Activated T-cell treated with anti-CD3 and anti-CD28 coated beads for 48 hours (primary cell): ENCODE measurements at places on chromosomes 6 and 20.

- no peak for DNase-seq
Observed at GRCh38 chr6:143676437-143677045, 1.2 kb upstream of the PHACTR2 start.

DNA sequence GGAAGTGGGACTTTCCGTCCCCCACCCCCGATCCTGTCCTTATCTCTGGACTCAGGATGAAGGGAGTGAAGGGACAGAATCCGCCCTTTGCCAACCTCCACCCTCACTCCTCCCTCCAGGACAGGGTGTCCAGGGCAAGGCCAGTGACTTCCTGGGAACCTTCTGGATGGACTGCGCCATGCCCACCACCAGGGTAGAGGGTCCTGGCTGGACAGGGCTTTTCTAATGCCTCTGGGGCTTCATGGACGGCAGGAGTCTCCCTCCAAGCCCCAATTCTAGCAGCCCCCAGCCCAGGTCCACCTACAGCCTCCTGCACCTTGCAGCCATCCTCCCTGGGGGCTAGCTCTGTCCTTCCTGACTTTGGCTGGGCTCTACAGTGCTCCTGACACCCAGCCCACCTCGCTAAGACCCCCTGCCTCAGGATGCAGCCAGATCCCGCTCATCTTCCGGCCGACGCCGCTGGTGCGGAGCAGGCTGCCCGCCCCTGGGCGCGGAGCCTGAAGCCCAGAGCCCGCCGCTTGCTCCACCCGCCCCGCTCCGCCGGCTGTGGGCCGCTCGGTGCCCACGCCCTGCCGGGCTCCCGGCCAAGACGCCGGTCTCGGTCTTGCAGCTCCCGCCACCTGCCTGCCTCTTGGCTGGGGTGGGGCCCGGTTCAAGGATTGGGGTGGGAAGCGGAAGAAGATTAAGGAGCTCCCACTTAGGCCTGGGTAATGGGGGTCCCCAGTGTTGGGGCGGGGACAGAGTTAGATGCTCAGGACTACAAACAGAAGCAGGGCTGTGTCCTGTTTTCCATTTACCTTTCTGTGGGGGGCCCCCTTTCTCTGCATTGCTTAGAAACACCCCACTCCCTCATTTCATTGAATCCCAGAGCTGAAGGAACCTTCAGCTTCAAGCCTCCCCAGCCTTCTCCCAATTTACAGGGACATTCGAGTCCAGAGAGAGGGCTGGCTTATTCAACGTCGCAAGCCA, 72.8 kb downstream of the MDGA1 start:
- DNase-seq, result no peak

- DNase-seq, result no peak
Observed at GRCh38 chr6:17985934-17986655, 1.3 kb downstream of the KIF13A start.

- no peak for DNase-seq
Observed at GRCh38 chr20:3818155-3819151, 1.9 kb upstream of the AP5S1 start.

- DNase-seq, result no peak
Observed at GRCh38 chr20:61569825-61570224, 317.8 kb downstream of the CDH4 start.

DNA sequence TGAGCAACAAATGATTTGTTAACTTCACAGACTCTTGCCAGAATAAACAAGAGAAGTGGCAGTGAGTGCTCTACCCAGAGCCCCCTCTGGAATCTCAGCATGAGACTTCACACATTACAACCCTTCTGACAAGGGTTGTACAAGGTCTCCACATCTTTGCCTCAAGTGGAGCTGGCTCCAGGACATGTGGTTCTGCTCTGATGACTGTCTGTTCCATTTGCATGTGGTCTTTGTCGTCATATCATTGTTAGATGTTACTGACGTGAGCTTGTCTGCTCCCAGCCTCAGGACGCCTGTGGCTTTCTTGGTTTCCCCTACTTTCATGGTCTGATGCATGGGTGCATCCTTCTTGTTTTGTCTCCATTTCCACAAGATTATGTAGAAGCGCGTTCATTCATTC, 115.0 kb downstream of the SLC24A3 start:
- DNase-seq, result no peak

GRCh38 chr20:48944663-48945297, 23.3 kb downstream of the ARFGEF2 start:
- no peak for DNase-seq

GRCh38 chr20:63452821-63453523, 19.5 kb downstream of the KCNQ2 start:
- DNase-seq, result no peak

DNA sequence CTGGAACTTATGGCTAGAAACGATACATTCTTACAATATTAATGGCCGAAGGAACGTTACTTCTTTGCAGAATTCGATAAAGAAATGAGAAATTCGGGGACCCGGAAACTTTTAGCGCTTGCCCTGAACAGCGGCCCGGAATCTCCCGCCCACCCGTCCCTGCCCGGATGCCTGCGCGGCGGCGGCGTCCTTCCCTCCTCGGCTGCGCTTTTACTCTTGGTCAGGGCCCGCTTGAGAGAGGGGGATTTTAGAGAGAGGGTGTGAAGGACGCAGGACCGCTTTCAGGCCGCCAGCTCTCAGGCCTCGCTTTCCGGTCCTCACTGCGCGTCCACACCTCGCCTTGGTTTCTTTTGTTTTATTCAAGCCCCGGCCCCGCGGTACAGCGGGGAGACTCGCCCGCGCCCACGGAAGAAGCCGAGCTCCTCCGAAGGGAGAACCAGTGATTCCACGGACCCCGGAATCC, 243.7 kb downstream of the ARID1B start:
- no peak for DNase-seq

GRCh38 chr6:62808565-62809293, 402.5 kb upstream of the FKBP1C start:
- DNase-seq, result no peak
